CD4-positive, CD25-positive, alpha-beta regulatory T cell (primary cell): ENCODE measurements at places on chromosomes 7 and 10. TPM values are rescaled to one million over a fixed set of nuclear protein-coding genes. Genes with fewer than 3 reads are reported as not detected.
A peak's percentile ranks its signal among the peaks of the same experiment; 100 is the strongest.

DNA sequence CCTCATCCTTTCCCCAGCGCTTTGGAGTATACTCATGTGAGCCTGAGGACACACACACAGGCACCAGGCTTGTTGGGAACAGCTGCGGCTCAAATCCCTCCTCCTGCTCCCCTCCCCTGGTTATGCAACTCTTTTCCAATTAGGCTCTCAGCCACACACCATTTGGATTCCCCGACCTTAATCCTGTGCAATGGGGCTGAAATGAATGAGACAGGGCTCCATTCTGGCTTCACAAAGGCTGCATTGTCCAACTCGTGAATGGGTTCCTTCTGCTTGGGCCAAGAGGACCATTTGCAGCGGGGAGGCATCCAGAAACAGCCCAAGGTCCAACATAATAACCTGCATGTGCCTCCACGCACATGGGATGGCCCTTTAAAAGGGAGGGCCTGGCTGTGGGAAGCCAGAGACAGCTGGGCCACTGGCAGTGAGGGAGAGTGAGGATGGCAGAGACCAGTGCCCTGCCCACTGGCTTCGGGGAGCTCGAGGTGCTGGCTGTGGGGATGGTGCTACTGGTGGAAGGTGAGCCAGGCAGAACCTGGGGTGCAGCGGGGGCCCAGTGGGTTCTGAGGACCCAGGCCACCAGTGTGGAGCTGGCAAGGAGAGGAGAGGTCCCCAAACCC, at the start of gene RGR:
RGR (plus strand) TSS at position 403 of the 620 bp plus-strand sequence; CDS start at position 441, 38 bp downstream.
- no peaks in the 10 kb centered on the region for H3K27me3 ChIP-seq
- no peaks in the 10 kb centered on the region for H3K4me1 ChIP-seq
- DNase-seq: no peak
- H3K36me3 ChIP-seq: no peaks in the 10 kb centered on the region

- peaks cover 14% of the 10 kb centered on the region for H3K4me1 ChIP-seq
- no peak overlapping the region for H3K27ac ChIP-seq
- no peak overlapping the region for H3K4me3 ChIP-seq
- H3K27me3 ChIP-seq: peaks cover 46% of the 10 kb centered on the region
- no peaks in the 10 kb centered on the region for H3K36me3 ChIP-seq
- DNase-seq: no peak
Observed at GRCh38 chr10:26215935-26216584, 514 bp upstream of the GAD2 start.

DNA sequence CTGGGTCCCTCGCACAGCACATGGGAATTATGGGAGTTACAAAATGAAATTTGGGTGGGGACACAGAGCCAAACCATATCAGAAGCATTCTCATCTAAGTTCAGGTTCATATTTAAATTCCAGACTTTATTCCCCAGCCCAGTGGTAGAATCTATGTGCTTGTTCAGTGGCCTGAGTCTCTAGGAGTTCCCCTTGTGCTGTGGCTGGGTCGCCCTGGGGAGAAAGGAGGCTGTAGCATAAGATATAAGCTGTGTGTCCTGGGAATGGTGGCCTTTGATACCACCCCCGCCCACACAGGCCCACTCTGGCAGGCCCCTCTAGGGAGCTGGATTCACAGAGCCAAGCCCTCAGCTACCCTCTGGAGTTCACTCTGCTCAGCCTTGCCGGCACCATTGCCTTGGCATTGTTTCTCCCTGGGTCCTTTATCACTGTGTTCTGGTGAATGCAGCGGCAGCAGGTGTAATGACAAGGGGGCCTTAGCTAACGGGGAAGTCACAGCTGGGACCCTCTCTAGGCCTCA, 64.2 kb downstream of the MINDY4 start:
- no peaks in the 10 kb centered on the region for H3K36me3 ChIP-seq
- H3K27ac ChIP-seq: no peak overlapping the region
- H3K27me3 ChIP-seq: no peaks in the 10 kb centered on the region
- no peak overlapping the region for H3K4me3 ChIP-seq

DNA sequence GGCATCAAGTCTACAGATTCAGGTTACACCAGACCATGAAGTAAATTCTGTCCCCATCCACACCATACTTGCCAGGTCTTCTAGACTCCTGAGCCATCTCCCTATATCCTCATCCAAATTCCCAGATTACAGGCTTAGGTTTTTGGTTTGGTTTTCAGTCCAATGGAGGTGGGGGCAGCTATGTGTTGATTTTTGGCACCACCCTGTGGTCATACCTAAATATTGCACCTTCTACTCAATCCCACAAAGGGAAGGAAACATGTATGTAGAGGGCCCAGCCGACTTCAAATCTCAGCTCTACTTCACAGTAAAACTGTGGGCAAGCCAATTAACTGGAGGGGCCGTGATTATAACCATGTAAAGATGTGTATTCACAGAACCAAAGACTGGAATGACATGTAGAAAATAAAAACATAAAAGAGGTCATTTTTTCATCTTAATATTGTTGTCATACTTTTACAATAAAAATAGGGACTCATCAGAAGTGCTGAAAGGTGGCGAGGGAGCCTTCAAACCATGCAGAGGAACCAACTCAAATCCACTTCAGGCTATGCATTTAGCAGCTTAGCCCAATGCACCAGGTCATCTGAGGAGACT, 19.8 kb downstream of the ERCC6 start:
- H3K27ac ChIP-seq: no peak overlapping the region
- no peaks in the 10 kb centered on the region for H3K27me3 ChIP-seq
- peaks cover 70% of the 10 kb centered on the region for H3K36me3 ChIP-seq
- H3K4me3 ChIP-seq: no peak overlapping the region
- no peaks in the 10 kb centered on the region for H3K4me1 ChIP-seq

DNA sequence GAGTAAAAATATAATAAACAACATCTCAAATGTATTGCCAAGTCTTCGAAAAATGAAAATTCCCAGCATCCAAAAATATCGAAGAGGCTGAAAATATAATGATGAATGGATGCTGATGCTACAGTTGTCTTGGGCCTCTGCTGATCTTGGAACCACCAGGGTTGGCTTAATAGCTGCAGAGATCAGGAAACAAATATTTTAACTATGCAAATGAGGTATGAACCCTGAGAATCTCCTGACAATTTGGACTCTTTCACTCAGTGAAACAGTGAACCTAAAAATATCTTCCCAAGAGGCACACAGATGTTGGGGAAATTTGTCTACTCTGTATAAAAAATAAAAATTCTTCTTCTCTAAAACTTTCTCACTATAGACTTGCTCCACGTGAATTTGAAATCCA, 97.7 kb upstream of the EGFR start:
- H3K36me3 ChIP-seq: no peaks in the 10 kb centered on the region
- DNase-seq: no peak
- no peak overlapping the region for H3K4me3 ChIP-seq
- no peaks in the 10 kb centered on the region for H3K27me3 ChIP-seq
- no peak overlapping the region for H3K27ac ChIP-seq

DNA sequence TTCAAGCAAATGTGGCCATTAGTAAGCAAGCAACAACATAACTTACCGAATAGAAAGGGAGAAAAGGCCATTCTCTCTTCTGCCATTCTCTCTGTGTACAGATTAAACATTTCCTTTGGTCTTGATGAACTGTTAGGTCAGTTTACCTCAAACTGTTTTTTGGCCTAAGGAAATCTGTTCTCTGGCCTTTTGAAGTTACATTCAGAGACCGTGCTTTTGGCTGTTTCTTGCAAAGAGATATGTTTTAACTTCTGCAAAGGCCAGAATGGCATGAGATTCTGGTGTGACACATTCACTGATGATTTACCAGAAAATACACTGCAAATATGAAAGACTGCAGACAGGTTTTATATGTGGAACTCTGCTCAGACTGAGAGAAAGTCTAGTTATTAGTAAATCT, 22.2 kb downstream of the AHR start:
- no peaks in the 10 kb centered on the region for H3K27me3 ChIP-seq
- DNase-seq: no peak
- no peaks in the 10 kb centered on the region for H3K4me1 ChIP-seq
- no peak overlapping the region for H3K27ac ChIP-seq
- H3K36me3 ChIP-seq: peaks cover 31% of the 10 kb centered on the region

DNA sequence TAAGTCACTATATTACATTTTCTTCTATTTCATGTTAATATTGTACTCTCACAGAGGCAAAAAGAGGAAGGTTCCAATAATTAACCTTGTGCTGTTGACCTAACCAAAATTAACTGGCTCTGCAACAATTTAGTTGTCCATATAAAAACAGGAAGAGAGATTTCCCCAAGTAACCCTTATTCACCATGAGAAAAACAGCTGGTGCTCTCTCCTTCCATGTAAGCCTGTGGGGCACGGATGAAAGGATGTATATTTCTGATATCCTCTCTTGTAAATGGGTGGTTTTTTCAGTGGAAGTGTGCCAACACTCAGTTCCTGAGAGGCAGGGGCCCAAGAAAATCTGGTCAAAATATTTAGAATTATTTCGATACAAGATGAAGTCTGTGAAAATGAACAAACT, 358.1 kb downstream of the CRPPA start:
- H3K4me1 ChIP-seq: no peaks in the 10 kb centered on the region
- no peak overlapping the region for H3K4me3 ChIP-seq
- no peaks in the 10 kb centered on the region for H3K27me3 ChIP-seq

DNA sequence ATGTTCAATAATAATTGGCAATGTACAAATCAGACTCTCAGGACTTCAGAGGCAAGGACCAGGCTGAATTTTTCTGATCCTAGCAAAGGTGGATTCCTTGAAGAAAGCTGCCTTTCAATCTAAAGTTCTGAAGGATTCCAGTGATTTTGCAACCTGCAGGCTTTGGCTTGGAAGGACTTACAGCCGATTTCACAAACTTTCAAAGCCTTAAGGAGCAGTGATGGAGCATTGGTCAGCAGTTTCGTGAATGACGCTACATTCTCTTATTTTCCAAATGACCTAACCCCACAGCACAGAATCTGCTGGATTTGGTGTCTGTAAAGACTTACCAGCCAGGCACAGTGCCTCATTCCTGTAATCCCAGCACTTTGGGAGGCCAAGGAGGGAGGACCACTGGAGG, 167.5 kb downstream of the ARHGAP12 start:
- H3K4me3 ChIP-seq: peak overlapping the region; percentile 70
- no peaks in the 10 kb centered on the region for H3K36me3 ChIP-seq
- H3K27me3 ChIP-seq: no peaks in the 10 kb centered on the region
- H3K27ac ChIP-seq: peak overlapping the region; percentile 93

- H3K27me3 ChIP-seq: no peaks in the 10 kb centered on the region
- no peaks in the 10 kb centered on the region for H3K36me3 ChIP-seq
- DNase-seq: no peak
- H3K27ac ChIP-seq: no peak overlapping the region
- H3K4me3 ChIP-seq: no peak overlapping the region
Observed at GRCh38 chr7:82617156-82617555, 173.6 kb upstream of the CACNA2D1 start.

GRCh38 chr7:98470485-98471240, 69.8 kb upstream of the BAIAP2L1 start:
- no peaks in the 10 kb centered on the region for H3K36me3 ChIP-seq
- DNase-seq: no peak
- H3K27ac ChIP-seq: no peak overlapping the region
- no peak overlapping the region for H3K4me3 ChIP-seq
- H3K4me1 ChIP-seq: no peaks in the 10 kb centered on the region

- no peak overlapping the region for H3K4me3 ChIP-seq
- no peaks in the 10 kb centered on the region for H3K27me3 ChIP-seq
- no peaks in the 10 kb centered on the region for H3K36me3 ChIP-seq
- H3K4me1 ChIP-seq: no peaks in the 10 kb centered on the region
Observed at GRCh38 chr7:80589631-80590030, 48.8 kb upstream of the CD36 start.

Gene GLRX3
- 41.4 TPM for total RNA-seq

Gene IGF2BP3
- total RNA-seq: 1.7 TPM

Gene SPDYE2
- total RNA-seq: 0.39 TPM

Gene RFC2
- 15.8 TPM for total RNA-seq

Gene AGR2
- total RNA-seq: not detected

Gene ABCB4
- not detected for total RNA-seq

Gene HMX3
- not detected for total RNA-seq
